Esophagus squamous epithelium (tissue), 5 donors: ENCODE measurements at places on chromosomes 6 and 20.

GRCh38 chr20:10201321-10201870, 17.2 kb upstream of the SNAP25 start:
- DNase-seq: no peak

- DNase-seq: no peak
Observed at GRCh38 chr6:16286151-16286522, 47.8 kb downstream of the GMPR start.

DNA sequence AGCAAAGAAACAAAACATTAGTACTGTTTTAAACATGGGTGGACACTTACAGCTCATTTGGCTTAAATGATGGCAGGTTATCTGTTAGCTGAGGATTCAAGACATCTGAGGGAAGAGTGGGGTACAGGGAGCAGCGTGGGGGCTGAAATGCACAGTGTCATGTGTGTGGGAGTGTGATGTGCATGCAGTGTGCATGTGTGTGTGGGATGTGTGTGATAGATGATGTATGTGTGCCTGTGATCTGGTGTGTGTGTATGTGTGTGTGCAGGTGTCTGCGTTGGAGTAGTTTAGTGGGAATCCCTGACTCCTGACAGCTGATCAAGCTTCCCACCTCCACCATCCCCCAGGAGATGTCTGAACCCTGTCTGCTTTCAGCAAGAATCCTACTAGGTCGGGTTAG, 25.4 kb upstream of the GGTLC1 start:
- DNase-seq: no peak

DNA sequence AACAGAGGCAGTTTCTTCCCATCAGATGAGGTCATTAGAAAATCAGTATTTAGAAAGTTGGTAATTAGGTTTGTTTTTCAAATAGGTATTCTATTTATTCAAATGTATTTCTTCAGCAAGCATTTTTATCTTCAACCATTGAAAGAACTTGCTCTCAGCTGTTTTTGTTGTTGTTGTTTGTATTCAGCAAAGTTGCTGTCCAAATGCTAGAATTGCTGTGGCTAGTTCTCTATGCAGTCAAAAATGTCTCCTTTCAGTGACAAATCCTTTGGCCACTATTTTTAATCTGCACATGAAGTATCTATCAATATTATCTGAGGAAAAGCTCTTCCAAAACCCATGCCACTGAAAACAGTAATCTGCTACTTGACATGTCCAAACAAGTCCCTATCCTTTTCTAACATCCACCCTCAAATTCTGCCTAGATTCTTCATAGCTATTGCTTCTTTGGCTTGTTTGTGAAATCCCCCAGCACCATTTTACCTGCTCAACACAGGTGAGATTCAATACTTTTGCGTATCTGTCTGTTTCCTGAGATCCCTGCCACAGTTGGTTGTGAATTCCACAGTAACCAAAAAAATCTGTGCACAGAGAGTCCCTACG, 1005.4 kb downstream of the GRIK2 start:
- DNase-seq: no peak
